ENCODE measurements at places on chromosomes 7 and 10. TPM values are rescaled to one million over a fixed set of nuclear protein-coding genes. Genes with fewer than 3 reads are reported as not detected.

GRCh38 chr7:2526659-2527504, 7.3 kb downstream of the LFNG start:
- DNase-seq: no peak

GRCh38 chr7:124856299-124856888, 73.2 kb downstream of the POT1 start:
- DNase-seq: no peak

- DNase-seq: no peak
These were observed 42.5 kb downstream of the PPP1R3C start for GRCh38 chr10:91590142-91590903.

GRCh38 chr10:14648005-14648765, 126.5 kb downstream of the FAM107B start:
- peak; percentile 60 for DNase-seq

- DNase-seq: no peak
These were observed 17.3 kb downstream of the CCDC3 start for GRCh38 chr10:12984165-12984747.

DNA sequence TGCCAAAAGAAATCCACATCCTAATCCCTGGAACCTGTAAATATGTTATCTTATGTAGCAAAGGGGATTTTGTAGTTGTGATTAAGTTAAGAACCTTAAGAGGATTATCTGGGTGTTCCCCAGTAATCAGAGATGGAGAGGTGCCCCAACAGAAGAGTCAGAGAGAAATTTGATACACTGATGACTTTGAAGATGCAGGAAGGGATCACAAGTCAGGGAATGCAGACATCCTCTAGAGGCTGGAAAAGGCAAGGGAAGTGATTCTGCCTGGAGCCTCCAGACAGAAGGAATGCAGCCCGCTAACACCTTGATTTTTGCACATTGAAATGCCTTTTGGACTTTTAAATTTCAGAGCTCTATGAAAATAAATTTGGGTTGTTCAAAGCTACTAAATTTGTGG, 531.7 kb downstream of the DNAJB9 start:
- no peak for DNase-seq

- DNase-seq: no peak
These were observed 20.0 kb downstream of the TMEM229A start for GRCh38 chr7:124012864-124013263.

DNA sequence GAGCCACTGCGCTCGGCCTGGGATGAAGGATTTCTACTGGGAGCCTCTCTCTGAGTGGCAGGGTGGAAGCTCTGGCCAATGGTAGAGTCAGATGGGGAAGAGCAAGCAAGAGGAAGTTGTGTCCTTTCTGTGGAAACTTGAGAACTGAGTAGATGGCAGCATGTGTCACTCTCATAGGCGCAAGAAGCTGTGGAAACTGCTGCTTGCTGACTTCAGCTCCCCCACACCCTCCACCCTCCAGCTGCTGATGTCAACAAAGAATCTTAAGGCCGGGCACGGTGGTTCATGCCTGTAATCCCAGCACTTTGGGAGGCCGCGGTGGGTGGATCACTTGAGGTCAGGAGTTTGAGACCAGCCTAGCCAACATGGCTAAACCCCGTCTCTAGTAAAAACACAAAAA, 39.8 kb upstream of the SRGN start:
- no peak for DNase-seq

AKR1B15 gene
- not detected for total RNA-seq

HOXA4 gene
- not detected for total RNA-seq

TYSND1 gene
- total RNA-seq: 13.6 TPM

ABCC2 gene
- total RNA-seq: 0.22 TPM

FEZF1 gene
- 0.41 TPM for total RNA-seq
